ENCODE measurements at places on chromosomes 2 and 18. TPM values are rescaled to one million over a fixed set of nuclear protein-coding genes. Genes with fewer than 3 reads are reported as not detected.

RAB17 gene
- total RNA-seq: 0.55 TPM

RAB6D gene
- total RNA-seq: not detected

LYPD6 gene
- 3.1 TPM for total RNA-seq

IL36B gene
- not detected for total RNA-seq

CERKL gene
- not detected for total RNA-seq

SLC14A1 gene
- total RNA-seq: not detected

KRTCAP3 gene
- total RNA-seq: 4.6 TPM

UPP2 gene
- not detected for total RNA-seq

ARL6IP6 gene
- 36.5 TPM for total RNA-seq

CHRNA1 gene
- total RNA-seq: 11.3 TPM
